ENCODE measurements at places on chromosomes 7 and 10.

DNA sequence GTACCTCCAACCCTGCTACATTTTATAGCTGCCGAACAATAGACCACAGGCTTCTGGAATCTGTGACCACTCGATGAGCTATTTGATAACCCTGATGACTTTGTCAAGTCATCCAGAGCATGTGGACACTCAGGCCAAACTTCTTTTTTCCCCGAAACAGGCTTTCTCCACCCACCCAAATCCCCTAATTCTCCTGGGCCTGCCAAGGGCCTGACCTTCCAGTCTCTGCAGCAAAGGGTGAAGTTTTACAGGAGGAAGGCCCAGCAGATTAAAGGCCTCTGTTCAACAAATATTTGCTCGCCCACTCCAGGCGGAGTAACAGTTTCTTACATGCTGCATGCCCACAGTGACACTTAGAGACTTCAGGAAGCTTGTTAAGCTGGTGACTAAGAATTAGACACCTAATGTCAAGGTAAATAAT lies 2.0 kb downstream of the JCAD start:
- DNase-seq: no peak

DNA sequence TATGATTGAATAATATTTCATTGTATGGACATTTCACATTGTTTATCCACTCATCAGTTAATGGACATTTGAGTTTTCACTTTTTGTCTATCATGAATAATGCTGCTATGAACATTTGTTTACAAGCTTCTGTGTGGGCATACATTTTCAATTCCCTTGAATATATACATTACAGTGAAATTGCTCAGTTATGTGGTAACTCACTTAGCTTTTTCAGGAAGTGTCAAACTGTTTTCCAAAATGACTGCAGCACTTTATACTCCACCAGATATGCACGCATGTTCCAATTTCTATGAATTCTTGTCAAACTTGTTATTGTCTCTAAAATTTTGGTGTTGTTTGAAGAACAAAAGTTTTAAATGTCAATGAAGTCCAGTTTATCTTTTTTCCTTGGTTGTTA lies 401.2 kb downstream of the THSD7A start:
- DNase-seq: no peak

DNA sequence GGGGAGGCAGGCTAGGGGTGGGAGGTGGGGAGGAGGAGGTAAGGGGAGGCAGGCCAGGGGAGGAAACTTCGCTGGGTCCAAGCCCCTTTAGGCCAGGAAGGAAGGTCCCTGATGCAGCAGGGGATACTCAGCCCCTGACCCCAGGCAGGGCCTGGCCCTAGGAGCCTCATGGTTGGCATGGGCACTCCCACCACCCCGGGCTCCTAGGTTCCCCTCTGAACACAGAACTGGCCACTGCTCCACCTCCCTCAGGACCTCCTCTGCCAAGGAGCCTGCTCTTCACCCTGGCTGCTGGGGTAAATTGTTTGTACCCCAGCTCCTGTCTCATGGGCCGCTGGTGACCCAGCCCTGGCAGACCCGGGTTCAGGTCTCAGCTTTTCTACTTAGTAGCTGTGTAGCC lies 25.8 kb upstream of the CHST15 start:
- DNase-seq: no peak

- no peak for DNase-seq
These were observed 27.4 kb upstream of the SYPL1 start for GRCh38 chr7:106139265-106140251.

GRCh38 chr7:140888087-140888486 lies 36.6 kb downstream of the BRAF start:
- DNase-seq: no peak

GRCh38 chr7:111240371-111240770 lies 149.4 kb downstream of the LRRN3 start:
- DNase-seq: no peak

- no peak for DNase-seq
These were observed 98.8 kb upstream of the COL1A2 start for GRCh38 chr7:94295850-94296249.

DNA sequence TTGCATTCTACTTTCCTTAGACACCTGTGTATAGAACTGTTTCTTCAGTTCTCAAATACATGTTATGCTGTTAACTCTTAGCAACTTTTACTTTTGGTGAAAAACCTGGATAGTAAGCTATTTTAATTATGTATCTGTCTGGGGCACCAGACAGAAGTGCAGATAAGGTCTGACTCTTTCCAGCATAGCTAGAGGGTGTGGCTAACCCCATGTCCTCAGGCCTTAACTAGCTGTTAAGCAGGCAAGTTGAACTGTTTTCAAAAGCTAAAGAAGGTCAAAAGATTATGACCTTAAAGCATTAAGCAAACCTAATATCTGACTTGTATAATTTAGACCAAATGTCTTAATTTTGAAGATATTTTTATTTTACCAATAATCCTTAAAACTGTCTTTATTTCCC lies 45.1 kb upstream of the INHBA start:
- DNase-seq: no peak

DNA sequence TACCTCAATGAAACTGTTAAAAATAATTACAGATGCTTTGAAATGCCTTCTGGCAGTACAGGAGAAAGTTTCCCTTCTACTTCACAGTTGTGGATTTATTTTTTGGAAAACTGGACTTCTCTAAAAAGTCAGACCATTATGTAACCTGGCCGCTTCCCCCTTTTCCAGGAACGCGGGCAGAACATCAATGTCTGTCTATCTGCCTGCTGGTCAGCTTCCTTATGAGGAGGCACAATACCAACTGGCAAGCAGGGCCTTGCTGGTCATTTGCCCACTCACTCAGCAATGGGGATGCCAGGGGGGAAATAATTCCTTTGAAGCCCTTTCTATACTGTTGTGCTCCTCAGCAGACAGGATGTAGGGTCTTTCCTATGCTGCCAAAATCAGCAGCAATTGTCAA lies 22.5 kb upstream of the ADRB1 start:
- DNase-seq: no peak

DNA sequence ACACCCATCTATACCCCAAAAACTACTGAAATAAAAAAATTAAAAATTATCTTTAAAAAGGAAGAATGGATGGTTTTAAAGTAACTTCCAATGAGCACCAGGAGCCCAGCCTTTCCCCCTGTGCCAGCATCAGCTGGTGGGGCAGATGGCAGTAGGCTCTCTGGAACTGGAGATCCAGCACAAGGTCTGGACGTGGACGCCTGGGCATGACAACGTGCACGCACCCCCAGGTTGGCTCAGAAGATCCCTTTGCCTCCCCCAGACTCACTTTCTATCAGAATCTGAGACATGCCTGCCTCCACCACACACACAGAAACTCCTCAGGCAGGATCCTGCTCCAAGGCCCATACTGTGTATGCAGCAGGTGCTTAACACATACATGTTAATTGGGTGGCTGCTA lies 35.8 kb downstream of the TCERG1L start:
- DNase-seq: no peak

DNA sequence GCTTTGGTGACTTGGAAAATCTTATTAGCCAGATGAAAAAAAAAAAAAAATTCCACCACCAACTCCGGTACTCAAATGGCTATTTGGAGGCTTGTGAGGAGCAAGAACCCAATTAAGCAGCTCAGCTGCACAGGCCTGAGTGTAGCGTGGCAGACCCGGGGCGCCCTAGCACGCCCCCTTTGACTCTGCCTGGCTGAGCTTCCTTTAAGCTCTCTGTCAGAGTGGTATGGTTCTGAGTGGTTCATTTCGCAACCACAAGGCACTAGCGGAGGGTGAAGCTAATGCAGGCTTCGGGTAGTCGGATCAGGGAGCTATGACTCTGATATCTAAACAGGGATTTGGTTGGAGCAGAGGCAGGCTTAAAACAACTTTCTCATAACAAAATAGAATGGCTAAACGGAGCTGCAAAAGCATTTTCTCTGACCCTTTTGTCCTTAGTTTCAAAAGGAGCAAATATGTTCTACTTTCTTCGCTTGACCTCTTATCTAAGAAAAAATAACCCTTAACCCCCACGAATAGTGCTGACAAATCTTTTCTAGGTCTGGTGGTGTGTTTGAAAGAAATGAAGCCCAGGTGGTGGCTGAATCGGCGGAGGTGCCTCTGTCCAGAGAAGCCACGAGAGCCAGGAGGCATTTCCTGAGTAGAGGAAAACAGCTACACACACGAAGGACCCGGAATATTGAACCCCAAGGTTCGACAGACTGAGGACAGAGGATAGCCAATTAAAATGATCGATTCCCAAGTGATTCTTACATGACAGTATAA lies 285.4 kb upstream of the GLI3 start:
- DNase-seq: no peak

DNA sequence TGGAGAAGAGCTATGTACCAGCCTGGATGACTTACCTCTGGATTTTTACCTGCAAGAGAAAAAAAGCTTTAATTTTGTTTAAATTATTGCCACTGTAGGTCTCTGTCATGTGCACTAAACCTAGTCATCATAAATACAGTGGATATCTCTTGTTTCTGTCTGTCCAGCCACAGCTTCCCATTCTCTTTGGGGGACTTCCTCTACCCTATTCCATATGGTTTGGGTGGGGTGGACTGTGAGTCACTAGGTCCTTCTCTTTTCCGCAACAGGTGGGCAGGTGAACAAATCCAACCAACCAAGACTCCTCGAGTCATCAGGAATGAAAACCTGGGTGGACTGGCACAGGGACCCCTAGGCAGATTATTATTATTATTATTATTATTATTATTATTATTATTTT lies 87.3 kb upstream of the CYTH3 start:
- no peak for DNase-seq

DNA sequence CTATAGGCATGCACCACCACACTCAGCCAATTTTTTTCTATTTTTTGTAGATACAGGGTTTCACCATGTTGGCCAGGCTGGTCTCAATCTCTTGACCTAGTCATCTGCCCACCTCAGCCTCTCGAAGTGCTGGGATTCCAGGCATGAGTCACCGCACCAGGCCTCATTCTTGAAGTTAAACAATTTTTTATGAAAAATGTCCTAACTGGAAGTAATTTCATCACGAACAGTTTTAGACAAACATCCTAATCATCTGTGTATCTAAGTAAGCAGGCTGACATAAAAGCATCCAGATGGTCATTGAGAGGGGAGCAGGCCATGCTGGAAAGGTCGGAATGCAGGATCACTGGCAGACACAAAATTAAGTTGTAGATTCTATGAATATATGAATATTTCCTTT lies 269.1 kb downstream of the ZMYND11 start:
- no peak for DNase-seq

- peak; percentile 52 for DNase-seq
These were observed 712.1 kb downstream of the PHTF2 start for GRCh38 chr7:78510580-78511188.

GRCh38 chr10:100731407-100732240 lies 13.8 kb upstream of the PAX2 start:
- no peak for DNase-seq

DNA sequence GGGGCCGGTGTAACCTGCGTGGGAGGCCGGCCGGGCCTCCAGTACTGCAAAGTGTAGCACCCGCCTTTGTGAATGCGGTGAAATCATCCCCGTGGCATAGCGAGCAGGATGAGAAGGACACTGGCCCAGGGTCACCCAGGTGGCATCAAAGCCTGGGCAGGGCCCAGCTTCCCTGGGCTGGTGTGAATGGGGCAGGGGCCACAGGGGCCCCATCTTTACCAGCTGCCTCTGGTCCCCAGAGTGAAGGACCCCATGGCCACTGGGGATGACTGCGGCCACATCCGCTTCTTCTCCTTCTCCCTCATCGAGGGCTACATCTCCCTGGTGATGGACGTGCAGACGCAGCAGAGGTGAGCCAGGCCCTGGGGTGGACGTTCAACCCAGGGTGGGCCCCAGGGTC lies 53.8 kb downstream of the RCC1L start:
- DNase-seq: no peak

DNA sequence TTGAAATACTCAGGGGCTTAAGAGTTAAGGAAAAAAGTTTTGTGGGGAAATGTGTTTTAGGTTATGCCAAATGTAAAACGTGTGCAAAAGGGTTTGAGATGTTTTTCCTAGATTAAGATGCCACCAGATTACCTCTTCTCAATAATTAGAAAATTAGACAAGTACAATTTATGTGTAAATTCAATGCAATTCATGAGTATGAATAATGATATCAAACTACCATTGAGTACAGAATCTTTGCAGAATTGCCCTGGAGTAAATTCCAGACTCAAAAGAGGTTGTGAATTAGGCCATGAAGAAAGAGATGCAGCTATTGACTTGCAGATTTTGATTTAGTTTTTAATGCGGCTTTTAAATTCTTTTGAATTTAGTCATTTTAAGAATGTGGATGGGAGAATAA lies 159.4 kb upstream of the INHBA start:
- DNase-seq: no peak

DNA sequence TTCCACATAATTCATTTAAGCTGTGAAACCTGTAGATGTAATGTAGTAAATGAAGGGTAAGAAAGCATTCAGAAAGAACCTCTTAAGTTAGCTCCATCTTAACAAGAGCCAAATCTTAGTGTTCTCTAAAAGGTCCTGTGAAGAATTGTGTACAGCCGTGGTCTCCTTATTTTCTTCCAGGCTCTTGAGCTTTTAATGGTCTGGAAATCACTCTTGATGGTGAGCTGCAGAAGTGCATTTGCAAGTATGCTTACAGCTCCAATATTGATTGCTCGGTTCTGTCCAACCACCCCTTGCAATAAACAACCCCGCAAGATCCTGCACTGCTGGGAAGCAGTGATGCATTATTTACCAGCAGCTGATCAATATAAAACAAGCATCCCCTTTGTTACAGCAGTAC lies 690.8 kb upstream of the FZD8 start:
- DNase-seq: no peak

GRCh38 chr7:82726038-82726800 lies 282.6 kb upstream of the CACNA2D1 start:
- no peak for DNase-seq

- no peak for DNase-seq
These were observed 359.8 kb upstream of the KLF6 start for GRCh38 chr10:4144817-4145216.

GRCh38 chr10:114359041-114359952 lies 45.0 kb downstream of the AFAP1L2 start:
- no peak for DNase-seq

DNA sequence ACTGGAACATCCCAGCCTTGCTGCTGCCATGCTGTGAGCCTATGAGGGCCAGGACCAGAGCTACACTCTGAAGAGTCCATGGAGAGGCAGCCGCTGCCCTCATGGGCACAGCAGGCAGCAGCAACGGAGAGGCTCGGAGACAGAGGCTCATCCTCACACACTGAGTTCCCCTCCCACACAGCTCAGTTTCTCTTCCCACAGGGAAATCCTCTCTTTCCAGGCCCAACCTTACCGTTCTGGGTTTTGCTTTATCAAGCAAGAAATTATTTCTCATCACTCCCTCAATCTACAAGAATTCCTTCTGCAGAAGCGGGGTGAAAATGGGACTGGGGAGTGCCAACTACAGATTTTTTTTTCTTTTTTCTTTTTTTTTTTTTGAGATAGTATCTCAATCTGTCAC lies 36.6 kb downstream of the GOLGA7B start:
- DNase-seq: no peak

DNA sequence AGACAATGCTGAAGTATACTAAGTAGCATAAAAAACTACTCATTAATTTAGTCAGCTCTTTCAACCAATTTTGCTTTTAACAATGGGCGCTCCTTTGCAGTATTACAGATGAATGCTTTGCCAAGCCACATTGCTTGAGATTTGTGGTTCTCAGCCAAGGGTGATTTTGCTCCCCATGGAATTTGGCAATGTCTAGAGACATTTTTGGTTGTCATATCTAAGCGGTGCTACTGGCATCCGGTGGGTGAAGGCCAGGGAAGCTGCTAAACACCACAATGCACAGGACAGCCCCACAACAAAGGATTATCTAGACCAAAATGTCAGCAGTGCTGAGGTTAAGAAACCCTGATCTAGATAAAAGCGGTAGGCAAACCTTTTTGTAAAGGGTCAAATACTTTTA lies 112.0 kb downstream of the UBE2H start:
- DNase-seq: no peak

GRCh38 chr7:13321316-13321715 lies 633.9 kb downstream of the ARL4A start:
- DNase-seq: no peak

All from hematopoietic multipotent progenitor cell (in vitro differentiated cells).